Activated T-cell treated with anti-CD3 and anti-CD28 coated beads, Interleukin-2, amount 50 U/mL, for 72 hours (primary cell): ENCODE measurements at places on chromosomes 6 and 20.

- H3K36me3 ChIP-seq, result no peaks in the 10 kb centered on the region
- H3K27me3 ChIP-seq, result no peaks in the 10 kb centered on the region
- peaks cover 13% of the 10 kb centered on the region for H3K4me1 ChIP-seq
- no peak for DNase-seq
Observed at GRCh38 chr6:41567684-41568083, 21.5 kb downstream of the FOXP4 start.

DNA sequence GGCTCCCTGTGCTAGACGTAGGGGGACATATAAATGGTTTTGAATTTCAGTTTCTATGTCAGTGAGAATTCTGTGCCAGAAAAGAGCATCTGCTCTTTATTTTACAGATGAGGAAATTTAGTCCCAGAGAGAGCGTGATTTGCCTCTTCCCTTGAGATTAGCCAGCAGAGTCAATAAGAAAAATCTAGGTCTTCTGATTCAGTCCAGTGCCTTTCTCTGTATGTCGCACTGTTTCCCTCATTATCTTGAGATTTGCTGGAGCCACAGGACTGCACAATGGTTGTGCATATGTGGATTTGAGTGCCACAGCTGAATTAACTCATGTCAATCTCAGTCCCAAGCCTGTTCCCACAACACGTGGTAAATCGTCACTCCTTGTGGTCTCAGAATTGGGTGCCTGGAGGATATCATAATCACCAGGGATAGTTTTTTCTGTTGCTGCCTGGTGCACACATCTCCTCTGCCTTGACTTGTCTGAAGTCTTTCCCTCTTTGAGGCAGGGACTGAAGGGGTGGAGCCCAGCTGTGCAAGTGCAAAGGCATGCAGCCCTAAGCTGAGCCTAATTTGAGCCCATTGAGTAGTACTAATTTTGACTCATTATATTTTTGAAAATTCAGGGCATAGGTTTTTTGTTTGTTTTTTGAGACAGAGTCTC is 276.7 kb downstream of the SOX4 start:
- DNase-seq, result no peak
- no peak overlapping the region for H3K4me3 ChIP-seq
- peaks cover 13% of the 10 kb centered on the region for H3K4me1 ChIP-seq

DNA sequence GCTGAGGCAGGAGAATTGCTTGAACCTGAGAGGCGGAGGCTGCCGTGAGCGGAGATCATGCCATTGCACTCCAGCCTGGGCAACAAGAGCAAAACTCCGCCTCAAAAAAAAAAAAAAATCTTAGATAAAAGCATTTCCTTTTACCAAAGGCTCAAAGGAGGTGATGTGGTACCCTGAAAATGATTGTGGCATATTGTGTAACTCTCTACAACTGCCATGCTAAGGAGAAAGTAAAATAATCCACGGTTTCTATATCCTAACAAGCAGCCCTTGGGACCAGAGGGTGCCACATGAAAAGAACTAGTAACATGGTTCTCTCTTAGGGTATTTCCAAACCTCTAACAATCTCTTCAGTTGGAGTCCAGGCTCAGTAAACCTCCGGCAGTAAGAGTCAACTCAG is 38.8 kb upstream of the SLA2 start:
- H3K27me3 ChIP-seq, result no peaks in the 10 kb centered on the region
- H3K27ac ChIP-seq, result no peak overlapping the region
- H3K4me1 ChIP-seq, result no peaks in the 10 kb centered on the region
- H3K36me3 ChIP-seq, result no peaks in the 10 kb centered on the region

- DNase-seq, result no peak
- no peaks in the 10 kb centered on the region for H3K4me1 ChIP-seq
- H3K27me3 ChIP-seq, result peaks cover 41% of the 10 kb centered on the region
- no peak overlapping the region for H3K27ac ChIP-seq
- H3K4me3 ChIP-seq, result no peak overlapping the region
Observed at GRCh38 chr6:160955508-160956295, 35.9 kb upstream of the MAP3K4 start.

DNA sequence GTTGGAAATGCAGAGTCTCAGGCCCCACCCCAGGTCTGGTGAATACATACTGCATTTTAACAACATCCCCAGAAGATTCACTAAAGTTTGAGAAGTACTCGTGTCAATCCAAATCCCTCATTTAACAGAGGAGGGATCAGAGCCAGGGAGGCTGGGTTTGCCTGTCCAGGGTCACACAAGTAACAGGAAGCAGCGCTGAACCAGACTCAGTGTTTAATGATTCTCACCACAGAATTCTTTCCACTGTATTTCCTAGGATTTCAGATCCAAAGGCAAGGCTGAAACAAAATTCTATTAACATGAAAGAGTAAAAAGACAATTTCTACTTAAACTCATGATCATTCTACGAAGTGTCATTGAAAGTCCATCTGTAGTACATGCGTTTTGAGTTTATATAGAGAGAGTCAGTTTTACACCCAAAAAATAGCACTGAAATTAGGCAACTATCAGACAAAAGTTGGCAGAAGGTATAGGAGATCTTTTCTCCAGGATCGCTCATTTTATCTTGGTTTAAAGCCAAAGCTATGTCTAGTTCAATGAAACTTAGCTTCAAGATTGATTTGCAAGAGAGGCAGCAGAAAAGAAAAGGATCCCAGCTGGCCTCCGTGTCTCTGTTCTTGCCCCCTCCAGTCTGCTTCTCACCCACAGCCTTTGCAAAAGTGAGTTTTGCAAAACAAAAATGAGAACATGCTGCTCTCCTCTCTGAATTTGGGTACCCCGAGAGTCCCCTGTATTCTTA is 6.0 kb upstream of the AGPAT4 start:
- no peak overlapping the region for H3K27ac ChIP-seq
- peaks cover 9% of the 10 kb centered on the region for H3K36me3 ChIP-seq
- H3K4me1 ChIP-seq, result peaks cover 8% of the 10 kb centered on the region
- DNase-seq, result no peak
- peaks cover 20% of the 10 kb centered on the region for H3K27me3 ChIP-seq
- H3K4me3 ChIP-seq, result no peak overlapping the region

- no peaks in the 10 kb centered on the region for H3K27me3 ChIP-seq
- H3K36me3 ChIP-seq, result no peaks in the 10 kb centered on the region
- H3K4me3 ChIP-seq, result peak overlapping the region; percentile 52
- DNase-seq, result no peak
Observed at GRCh38 chr6:127749095-127749494, 151.8 kb downstream of the THEMIS start.

DNA sequence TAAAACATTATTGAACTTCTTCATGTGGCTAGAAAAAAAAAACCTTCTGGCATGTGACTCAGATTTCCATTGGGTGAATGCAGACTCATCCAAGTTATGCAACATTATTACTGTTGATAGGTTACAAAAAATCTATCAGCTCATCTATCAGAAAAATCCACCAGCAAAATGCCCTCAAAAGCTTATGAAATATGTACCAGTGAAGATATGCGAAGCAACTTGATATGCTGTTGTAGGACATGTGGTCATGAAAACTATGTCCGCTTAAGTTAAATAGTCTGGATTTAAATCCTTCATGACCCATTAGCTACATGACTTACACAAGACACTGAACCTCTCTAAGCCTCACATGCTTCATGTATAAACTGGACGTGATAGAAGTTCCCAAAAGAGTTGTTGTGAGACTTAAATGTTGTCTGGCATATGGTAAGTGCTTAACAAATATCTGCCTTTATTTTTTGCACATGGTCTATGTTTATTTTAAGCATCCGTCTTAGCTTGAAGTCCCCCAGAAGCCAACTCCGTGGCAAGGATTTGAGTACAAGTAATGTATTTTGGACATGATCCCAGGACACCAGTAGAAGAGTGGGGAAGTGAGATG is 12.5 kb upstream of the BFSP1 start:
- H3K36me3 ChIP-seq, result no peaks in the 10 kb centered on the region
- no peaks in the 10 kb centered on the region for H3K4me1 ChIP-seq
- DNase-seq, result no peak
- no peak overlapping the region for H3K27ac ChIP-seq
- peaks cover 32% of the 10 kb centered on the region for H3K27me3 ChIP-seq
- no peak overlapping the region for H3K4me3 ChIP-seq

- peaks cover 14% of the 10 kb centered on the region for H3K4me1 ChIP-seq
- H3K36me3 ChIP-seq, result no peaks in the 10 kb centered on the region
- DNase-seq, result no peak
- no peak overlapping the region for H3K4me3 ChIP-seq
Observed at GRCh38 chr6:169579407-169580111, 122.3 kb downstream of the WDR27 start.

DNA sequence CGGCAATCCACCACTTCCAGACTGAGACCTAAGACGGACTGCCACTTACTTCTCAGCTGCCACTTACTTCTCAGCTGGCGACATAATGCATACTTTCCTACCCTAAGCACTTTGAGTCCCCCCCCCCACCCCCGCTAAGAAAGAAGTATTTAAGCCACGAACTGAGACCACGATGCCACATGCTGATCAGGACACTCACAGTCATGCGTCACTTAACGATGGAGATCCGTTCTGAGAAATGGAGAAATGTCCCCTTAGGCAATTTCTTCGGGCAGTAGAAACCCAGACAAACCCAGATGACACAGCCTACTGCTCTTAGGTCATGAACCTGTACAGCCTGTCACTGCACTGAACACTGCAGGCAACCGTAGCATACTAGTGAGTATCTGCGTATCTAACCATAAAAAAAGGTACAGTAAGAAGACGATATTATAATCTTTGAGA is 690 bp downstream of the IFNGR1 start:
- H3K4me3 ChIP-seq, result peak overlapping the region; percentile 99
- peaks cover 7% of the 10 kb centered on the region for H3K36me3 ChIP-seq
- peaks cover 55% of the 10 kb centered on the region for H3K4me1 ChIP-seq
- H3K27me3 ChIP-seq, result no peaks in the 10 kb centered on the region

DNA sequence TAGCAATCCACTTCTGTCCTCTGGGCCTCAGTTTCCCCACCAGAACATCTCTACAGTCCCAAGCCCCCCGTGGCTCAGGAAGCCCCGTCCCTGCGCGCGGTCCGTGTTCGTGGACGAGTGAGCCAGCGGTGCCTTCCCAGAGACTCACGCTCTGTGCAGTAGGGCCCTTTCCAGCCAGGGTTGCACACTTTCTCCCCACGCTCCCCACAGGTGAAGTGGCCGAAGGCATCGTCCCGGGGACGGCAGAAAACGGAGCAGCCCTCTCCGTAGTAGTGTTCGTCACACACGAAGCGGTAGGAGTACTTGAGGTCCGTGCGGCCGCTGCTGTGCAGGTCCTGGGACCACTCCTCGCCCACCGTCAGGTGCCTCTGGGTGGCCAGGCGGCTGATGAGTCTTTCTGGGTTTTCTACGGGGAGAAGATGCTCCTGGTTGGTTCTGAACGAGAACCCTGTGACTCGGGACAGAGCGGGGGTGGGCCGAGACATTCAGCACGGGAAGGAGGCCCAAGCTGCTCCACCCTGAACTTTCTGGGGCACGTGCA is 2.7 kb downstream of the DLL1 start:
- peaks cover 29% of the 10 kb centered on the region for H3K4me1 ChIP-seq
- DNase-seq, result no peak
- H3K27me3 ChIP-seq, result peaks cover 37% of the 10 kb centered on the region
- peak overlapping the region; percentile 82 for H3K4me3 ChIP-seq

DNA sequence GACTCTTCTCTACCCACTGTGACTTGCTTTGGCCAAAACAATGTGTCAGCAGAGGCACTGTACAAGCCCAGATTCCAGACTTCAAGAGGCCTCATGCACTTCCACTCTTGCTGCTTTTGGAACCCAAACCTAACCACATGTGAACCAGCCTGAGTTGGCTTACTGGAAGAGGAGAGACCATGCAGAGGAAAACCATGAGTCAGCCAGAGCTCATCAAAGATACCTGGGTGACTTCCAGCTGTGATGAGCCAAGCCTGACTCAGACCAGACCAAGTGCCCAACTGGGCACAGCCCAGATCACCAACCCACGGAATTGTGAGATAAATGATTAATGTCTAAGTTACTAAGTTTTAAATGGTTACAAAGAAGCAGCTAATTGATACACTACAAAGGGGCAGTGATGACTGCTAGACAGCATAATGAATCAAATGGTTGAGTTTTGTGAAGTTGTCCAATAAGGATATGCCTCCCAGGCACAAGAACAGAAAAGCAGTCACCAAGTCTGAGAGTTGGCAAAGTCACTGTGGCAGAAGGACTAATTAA is 16.2 kb upstream of the BEND6 start:
- H3K27ac ChIP-seq, result no peak overlapping the region
- peaks cover 7% of the 10 kb centered on the region for H3K36me3 ChIP-seq
- H3K4me1 ChIP-seq, result peaks cover 7% of the 10 kb centered on the region
- DNase-seq, result peak; percentile 18
- no peak overlapping the region for H3K4me3 ChIP-seq

GRCh38 chr6:127458817-127459216 is 372 bp downstream of the KIAA0408 start:
- no peak overlapping the region for H3K4me3 ChIP-seq
- H3K4me1 ChIP-seq, result peaks cover 8% of the 10 kb centered on the region
- no peaks in the 10 kb centered on the region for H3K27me3 ChIP-seq
- no peak for DNase-seq

DNA sequence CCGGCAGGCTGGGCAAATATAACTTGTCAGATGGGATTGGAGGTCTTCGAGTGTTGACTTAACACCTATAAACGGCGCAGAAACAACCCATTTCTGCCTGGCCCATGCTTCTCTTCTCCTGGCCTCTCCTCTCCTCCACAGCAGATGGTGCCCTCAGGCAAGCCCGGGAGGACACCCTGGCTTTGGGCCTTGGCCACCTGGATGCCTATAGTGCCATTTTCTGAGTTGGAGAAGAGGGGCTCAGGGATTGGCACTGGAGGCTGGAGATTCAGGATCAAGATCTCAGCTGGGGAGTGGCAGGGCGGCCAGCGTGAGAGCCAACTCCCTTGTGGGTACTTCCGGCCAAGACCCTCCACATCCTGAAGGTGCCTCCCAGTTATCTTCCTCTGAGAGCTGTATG is 211.9 kb upstream of the PMEPA1 start:
- no peaks in the 10 kb centered on the region for H3K4me1 ChIP-seq
- no peak for DNase-seq
- H3K27me3 ChIP-seq, result peaks cover 10% of the 10 kb centered on the region
- no peak overlapping the region for H3K4me3 ChIP-seq

DNA sequence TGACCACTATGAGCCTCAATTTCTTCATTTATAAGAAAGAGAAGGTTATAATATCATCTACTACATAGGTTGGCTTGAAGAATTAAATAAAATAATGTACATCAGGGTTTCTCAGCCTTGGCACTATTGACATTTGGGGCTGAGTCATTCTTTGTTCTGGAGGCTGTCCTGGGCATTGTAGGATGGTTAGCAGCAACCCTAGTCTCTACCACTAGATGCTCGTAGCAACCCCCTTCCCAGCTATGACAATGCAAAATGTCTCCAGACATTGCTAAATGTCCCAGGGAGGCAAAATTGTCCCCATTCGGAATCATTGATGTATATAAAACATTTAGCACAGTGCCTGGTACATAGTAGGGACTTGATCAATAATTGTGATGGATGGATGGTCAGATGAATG is 152.1 kb downstream of the KHDC1L start:
- H3K4me3 ChIP-seq, result no peak overlapping the region
- H3K36me3 ChIP-seq, result no peaks in the 10 kb centered on the region
- H3K27me3 ChIP-seq, result no peaks in the 10 kb centered on the region
- no peaks in the 10 kb centered on the region for H3K4me1 ChIP-seq
- H3K27ac ChIP-seq, result no peak overlapping the region

DNA sequence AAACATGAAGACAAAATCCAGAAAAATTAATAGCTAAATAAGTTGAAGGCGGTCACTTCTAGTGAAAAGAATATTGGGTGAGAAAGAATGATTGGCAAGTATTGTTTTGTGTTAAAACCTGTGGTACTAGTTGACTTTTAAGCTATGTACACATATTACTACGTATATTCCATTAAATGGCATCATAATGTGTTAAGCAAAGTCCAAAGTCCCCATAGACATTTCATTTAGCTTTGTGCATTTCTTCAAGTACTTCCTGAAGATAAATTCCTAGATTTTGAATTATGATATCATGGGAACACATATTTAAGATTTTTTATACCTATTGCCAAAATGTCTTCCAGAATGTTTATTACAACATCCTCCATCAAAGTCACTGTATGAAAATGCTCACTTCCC is 272.7 kb upstream of the IRAK1BP1 start:
- H3K27me3 ChIP-seq, result no peaks in the 10 kb centered on the region
- H3K4me1 ChIP-seq, result no peaks in the 10 kb centered on the region
- no peak overlapping the region for H3K27ac ChIP-seq
- no peak for DNase-seq
- H3K36me3 ChIP-seq, result no peaks in the 10 kb centered on the region
